ENCODE measurements at places on chromosomes 11 and 22.

GRCh38 chr11:11451501-11452005 is 98.5 kb upstream of the CSNK2A3 start:
- DNase-seq = no peak

DNA sequence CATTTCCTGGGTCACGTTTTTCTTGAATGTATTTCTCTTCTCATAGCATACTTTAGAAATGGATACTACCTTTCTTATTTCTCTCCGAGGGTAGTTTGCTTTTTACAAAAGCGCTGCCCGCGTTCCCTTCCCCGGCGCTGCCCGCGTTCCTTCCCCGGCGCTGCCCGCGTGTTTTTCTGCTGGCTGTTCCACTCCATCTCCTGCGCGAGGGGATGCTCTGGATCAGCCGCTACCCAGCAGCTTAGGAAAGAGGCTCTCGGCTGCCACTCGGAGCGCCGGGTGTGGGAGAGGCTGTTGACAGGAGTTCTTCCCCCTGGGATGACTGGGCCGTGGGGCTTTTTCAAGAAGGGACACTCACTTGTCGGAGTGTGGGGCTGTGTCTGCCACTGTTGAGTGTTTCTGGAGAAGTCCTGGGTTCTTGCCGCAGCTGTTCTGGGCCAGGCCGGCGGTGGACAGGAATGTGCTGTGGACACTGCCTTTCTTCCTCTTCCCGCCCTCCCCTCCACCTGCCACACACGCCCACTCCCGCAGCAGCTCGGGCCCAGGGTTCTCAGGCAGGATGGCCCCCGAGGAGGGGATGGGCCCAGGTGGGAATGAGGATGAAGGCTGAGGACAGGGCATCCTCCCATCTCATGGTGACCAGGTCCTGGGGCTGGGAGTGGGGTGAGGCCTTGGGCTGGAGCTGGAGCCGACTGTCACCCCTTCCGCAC is 30.6 kb downstream of the GLB1L2 start:
- DNase-seq = no peak

- DNase-seq = no peak
Observed at GRCh38 chr11:58832056-58832645, 12.4 kb downstream of the GLYATL2 start.

DNA sequence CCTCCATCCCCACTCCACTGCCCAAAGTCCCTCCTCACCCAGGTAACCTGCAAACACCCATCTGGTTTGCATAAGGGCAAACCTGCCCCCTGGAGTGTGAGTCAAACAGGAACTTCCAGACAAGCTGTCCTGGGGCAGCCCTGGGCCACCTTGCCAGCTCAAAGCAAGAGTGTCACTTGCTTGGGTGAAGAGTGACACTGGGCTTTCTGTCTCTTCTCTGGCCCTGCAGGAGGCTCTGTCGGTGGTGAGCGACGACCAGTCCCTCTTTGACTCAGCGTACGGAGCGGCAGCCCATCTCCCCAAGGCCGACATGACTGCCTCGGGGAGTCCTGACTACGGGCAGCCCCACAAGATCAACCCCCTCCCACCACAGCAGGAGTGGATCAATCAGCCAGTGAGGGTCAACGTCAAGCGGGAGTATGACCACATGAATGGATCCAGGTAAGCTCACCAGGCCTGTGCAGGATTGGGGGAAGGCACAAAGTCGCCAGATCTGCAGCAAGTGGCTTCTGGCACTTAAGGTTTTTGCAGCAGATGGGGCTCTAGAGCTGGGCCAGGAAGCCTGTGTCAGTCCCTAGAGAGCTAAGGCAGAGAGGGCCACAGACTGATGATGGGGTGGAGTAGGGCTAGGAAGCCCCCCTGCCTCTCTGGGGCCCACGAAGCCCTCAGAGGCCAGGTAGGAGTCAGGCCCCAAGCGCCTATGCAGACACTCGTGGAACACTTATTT is 64.2 kb downstream of the FLI1 start:
- DNase-seq = no peak

GRCh38 chr11:134592391-134592990 is 180.4 kb upstream of the B3GAT1 start:
- peak; percentile 21 for DNase-seq

- DNase-seq = no peak
Observed at GRCh38 chr11:130198964-130199363, 39.4 kb downstream of the ST14 start.

All from choroid plexus epithelial cell (primary cell).